ENCODE measurements at places on chromosomes 1 and 21.

- no peak for DNase-seq
These were observed 78.2 kb upstream of the CAPZB start for GRCh38 chr1:19563324-19564097.

DNA sequence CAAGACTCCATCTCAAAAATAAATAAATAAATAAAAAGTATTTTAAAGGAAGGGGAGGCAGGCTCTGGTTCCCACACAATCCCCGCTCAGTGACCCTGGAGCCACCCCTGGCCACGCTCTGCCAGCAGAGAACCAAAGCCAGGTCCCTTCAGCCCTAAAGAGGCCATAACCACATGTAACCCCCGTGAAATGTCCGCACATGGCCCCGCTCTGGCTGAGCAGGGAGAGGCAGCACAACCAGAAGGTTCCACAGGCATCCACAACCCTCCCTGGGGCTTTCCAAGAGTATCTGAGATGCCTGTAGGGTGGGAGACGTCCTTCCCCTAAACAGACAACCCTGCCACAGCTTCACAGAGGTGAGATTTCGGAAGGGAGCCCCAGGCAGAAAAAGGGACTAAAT, 1.4 kb upstream of the ARF1 start:
- DNase-seq: no peak

DNA sequence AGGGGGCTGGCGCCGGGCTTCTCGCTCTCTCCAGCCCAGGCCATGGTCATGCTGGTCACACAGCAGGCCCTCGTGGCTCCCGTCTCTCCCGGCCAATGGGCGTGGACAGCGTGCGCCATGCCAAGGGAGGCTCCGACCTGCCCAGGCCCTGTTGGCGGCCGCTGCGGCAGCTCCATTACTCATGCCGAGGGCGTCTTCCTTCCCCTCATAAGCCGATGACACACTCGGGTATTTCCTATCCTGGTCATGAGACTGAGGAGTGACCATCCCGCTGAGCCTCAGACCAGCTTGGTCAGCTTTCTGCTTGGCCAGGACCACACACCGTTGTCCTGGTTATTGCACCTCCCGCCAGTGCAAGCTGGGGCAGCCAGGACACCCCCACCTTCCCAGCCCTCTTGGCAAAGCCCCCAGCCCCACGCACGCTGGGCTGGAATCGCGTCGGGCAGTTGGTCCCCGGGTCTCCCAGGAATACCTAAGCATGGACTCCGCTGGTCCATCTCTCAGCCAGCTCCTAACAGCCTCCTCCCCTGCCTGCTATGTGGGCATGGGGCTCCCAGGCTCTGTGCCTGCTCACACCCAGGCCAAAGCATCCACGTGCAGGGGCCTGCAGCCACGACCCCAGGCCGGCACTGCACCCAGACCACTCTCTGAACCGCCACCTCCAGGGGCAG, 49.8 kb downstream of the ARHGEF16 start:
- no peak for DNase-seq

DNA sequence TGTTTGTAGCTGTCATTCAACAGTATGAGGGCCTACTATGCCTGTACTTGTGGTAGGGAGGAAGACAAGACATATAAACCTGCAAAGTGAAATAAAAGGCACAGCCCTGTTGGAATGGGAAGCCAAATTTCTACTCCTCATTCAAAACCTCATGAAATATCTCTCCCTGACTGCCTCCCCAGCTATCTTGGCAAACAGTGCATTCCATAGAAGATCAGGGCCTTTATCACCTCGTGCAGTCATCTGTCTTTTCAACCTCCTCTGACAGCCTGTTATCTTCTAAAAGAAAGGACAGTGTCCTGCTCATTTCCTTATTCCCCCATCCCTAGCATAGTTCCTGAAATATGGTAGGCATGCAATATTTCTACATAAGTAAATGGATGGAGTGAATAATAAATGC, 71.0 kb downstream of the SH3GLB1 start:
- DNase-seq: no peak

DNA sequence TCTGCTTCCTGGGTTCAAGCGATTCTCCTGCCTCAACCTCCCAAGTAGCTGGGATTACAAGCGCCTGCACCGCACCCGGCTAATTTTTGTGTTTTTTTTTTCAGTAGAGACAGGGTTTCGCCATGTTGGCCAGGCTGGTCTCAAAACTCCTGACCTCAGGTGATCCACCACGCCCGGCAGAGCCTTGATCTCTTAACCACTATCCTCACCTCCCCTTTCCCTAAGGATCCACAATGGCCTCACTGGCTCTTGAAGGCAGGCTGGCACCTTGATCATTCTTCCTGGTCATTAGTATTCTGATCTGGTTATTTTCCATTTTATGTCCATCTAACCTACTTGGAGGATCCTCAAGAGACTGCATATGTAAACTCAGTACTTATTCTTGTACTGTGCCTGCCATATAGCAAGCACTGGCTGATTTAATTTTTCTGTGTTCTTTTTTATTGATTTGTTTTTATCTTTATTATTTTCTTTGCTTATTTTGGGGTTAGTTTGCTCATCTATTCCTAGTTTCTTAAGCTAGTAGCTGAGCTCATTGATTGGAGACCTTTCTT, 6.3 kb downstream of the RCC1 start:
- no peak for DNase-seq

DNA sequence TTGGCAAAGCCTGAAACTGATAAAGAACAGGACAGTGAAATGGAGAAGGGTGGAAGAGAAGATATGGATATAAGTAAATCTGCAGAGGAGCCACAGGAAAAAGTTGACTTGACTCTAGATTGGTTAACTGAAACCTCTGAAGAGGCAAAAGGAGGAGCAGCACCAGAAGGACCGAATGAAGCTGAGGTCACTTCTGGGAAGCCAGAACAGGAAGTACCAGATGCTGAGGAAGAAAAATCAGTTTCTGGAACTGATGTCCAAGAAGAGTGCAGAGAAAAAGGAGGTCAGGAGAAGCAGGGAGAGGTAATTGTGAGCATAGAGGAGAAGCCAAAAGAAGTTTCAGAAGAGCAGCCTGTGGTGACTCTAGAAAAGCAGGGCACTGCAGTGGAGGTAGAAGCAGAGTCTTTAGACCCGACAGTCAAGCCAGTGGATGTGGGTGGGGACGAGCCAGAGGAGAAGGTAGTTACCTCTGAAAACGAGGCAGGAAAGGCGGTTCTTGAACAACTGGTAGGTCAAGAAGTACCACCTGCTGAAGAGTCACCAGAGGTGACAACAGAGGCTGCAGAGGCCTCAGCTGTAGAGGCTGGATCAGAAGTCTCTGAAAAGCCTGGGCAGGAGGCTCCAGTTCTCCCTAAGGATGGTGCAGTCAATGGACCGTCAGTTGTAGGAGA, 16.3 kb downstream of the CCDC17 start:
- no peak for DNase-seq

GRCh38 chr1:172833954-172834353, 175.1 kb downstream of the FASLG start:
- no peak for DNase-seq

GRCh38 chr1:25662061-25662460, 45.5 kb downstream of the MAN1C1 start:
- DNase-seq: no peak

Data from NCI-H1105 treated with DMSO at 0.1 percent for 48 hours (cell line).